CD8-positive, alpha-beta T cell (primary cell): ENCODE measurements at places on chromosomes 5 and 9.

- no peak for DNase-seq
Observed at GRCh38 chr9:90988318-90988717, 186.7 kb downstream of the SYK start.

DNA sequence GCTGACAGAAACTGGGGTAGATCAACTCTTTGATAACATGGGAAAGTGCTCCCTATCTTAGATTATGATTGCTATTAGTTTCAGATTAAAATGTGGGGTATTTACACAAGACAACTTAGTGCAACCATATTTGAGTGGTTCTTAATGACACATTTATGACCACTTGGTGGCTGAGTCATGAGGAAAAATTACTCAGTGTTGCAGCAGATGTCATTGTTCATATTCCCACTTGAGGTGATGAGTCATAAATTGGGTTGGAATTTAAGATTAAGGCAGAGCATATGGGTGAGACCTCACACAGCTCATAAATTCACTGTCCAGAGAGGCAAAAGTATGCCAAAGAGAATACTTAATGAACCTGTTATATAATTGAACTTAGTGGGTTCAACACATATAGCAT, 408.3 kb downstream of the DMRT2 start:
- DNase-seq: no peak

- no peak for DNase-seq
Observed at GRCh38 chr5:83865579-83865978, 144.9 kb upstream of the HAPLN1 start.

GRCh38 chr5:79716839-79717238, 27.2 kb downstream of the CMYA5 start:
- DNase-seq: no peak

DNA sequence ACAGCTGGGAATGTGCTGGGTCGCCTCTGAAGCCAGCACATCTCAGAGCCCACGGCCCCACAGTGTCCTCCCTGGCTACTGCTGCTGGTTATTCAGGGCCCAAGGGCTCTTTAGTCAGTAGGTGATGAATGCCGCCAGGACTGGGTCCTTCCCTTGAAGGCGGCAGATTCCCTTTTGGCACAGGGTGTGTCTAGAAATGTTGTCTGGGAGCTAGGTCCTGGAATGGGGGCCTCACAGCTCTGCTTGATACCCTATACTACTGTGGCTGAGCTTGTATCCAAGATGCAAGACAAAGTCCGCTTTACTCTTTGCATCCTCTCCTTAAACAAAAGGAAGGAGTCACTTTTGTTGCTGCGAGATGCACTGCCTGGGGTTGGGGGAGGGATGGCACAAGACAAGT, 33.1 kb downstream of the MEGF9 start:
- DNase-seq: no peak

DNA sequence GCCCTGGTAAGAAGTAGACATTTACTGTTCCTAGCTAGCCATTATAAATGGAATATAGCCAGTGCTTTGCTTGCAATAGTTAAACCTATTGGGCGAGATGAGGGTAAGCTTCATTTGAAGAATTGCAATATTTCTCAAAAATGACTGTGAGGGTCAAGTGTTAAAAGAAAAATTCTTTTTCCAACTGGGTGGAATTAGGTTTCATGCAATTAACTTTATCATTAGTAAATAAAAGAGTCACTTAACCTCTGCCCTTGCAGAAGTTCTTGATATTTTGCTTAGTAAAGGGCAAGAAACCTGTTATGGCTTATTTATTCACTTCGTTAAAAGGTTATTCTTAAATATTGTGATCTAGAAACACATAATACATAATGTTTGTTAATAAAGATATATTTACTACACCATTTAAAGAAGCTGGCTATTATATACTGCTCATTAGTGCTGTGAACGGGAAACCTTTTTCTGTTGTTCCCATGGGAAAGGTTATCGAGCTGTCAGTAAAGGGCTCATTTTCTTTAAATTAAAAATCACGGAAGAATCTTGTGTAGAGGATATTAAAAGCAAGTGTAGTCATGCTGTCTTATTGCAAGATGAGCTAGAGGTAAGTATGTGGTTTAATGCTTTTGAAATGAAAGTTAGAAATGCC, 370.5 kb downstream of the CSNK1G3 start:
- no peak for DNase-seq

DNA sequence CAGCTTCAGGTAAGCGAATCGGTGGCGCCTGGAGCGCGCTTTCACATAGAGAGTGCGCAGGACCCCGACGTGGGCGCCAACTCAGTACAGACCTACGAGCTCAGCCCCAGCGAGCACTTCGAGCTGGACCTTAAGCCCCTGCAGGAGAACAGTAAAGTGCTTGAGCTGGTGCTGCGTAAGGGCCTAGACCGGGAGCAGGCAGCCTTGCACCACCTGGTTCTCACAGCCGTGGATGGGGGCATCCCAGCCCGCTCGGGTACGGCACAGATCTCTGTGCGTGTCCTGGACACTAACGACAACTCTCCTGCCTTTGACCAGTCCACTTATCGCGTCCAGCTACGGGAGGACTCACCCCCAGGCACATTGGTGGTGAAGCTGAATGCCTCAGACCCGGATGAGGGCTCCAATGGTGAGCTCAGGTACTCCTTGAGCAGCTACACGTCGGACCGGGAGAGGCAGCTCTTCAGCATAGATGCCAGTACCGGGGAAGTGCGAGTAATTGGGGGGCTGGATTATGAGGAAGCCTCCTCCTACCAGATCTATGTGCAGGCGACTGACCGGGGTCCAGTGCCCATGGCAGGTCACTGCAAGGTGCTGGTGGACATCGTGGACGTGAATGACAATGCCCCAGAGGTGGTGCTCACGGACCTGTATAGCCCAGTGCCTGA, 1.1 kb downstream of the PCDHAC2 start:
- DNase-seq: no peak

DNA sequence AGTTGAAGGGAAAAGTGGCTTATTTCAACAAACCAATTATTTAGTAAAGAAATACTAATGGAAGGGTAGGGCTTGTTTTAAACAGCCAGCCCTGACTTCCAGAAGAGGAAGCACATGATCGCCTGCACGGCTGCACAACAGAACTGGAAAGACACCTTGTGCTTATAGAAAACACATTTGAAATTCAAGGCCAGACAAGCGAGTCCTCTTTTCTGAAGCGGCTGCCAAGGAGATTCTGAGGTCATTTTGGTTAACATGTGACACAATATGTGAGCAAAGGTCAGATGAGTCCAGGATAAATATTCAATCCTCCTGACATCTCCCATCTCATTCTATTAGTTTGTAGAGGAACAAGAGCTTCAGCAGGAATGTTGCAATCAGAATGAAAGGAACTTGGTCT, 461.4 kb upstream of the ST8SIA4 start:
- DNase-seq: no peak

DNA sequence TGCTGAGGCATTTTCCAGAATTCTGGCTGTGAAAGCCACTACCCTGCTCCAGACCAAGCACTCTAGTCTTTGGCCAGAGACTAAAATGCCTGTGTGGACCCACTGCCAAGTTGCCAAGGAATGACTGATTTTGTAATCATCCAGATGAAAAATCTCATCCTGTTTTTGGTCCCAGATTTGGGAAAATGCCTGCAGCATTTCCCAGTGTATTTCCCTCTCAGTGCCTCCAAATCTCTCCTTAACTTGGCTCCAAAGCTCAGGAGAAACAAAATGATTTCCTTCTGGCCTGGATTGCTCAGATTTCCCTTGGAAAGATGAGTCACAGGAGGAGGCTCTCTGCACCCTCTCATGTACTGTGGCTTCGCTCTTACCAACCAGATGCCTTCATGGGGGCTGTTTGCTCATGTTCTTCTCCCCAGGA, 335.2 kb upstream of the TARS1 start:
- no peak for DNase-seq

DNA sequence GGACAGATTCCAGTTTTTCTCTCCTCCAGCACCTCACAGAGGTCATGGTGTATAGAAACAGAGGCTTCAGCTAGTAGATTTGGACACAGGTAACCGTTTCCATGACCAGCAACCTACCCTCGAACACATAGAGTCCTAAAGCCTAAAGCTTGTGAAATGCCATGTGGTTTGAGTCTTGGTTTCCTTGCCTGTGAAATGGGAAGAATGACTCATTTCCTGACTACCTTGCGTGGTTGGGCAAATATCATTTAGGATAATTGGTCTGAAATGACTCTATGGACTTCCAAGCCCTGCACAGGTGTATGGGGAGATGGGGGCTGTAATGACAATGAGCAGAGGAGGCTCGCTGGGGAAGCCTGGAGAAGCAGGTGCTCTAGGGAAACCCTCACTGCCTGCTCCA, 134.6 kb downstream of the TTLL11 start:
- DNase-seq: no peak

DNA sequence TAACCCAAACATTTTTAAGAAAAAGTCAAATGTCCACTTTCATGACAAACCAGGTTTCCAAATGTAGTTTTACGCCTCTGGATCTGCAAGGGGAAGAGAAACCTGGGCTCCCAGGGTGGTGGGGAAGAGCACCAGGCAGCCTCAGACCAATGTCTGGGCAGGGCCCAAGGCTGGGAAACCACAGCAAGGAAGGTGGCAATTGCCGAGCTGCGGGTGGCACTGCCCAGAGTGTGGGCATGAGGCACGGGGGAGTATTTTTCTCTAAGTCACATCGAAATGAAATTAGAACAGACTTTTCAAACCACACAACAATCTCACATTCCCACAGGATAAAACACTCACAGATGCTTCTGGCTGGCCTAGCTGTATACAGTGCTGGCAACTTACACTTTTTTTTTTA, 32.6 kb upstream of the RASGEF1C start:
- DNase-seq: no peak

- DNase-seq: no peak
Observed at GRCh38 chr9:18063856-18064390, 410.0 kb upstream of the ADAMTSL1 start.

- DNase-seq: no peak
Observed at GRCh38 chr5:159010661-159011442, 88.9 kb downstream of the EBF1 start.

GRCh38 chr5:1041225-1042143, 32.9 kb downstream of the NKD2 start:
- DNase-seq: no peak

DNA sequence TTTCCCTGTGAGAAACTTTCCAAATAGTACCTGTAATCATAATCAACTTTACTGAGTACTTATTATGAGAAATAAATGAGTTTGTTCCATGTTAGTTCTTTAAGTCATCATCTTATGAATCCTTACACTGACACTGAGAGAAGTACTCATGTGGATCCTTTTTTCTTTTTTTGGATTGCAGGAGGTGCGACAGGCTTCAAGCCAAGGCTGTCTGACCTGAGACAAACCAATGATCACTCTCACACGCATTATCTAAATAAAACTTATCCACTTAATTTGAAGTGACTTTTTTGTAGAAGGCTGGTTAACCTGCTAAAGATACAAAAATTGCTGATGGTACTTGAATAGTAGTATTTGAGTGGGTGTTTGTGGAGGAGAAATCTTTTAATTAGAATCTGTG, 39.5 kb downstream of the JAKMIP2 start:
- no peak for DNase-seq

DNA sequence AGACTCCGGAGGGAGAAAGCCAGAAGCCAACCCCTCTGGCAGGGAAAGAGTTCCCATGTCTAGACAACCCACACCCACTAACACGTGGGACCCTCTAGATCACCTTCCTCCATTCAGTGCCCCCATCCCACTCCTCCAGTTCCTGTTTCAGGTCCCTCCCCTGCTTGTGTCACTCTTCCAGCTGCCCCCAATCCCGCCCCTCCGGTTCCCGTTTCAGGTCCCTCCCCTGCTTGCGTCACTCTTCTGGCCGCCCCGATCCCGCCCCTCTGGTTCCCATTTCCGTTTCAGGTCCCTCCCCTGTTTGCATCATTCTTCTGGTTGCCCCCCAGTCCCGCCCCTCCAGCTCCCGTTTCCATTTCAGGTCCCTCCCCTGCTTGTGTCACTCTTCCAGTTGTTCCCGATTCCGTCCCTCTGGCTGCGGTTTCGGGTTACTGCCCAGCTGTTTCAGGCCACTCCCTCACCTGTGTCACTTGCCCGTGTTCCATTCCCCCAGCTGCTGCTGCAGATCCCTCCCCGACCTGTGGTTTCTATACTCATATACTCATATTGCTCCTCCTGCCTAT, 64.8 kb upstream of the RANBP6 start:
- DNase-seq: peak; percentile 90

DNA sequence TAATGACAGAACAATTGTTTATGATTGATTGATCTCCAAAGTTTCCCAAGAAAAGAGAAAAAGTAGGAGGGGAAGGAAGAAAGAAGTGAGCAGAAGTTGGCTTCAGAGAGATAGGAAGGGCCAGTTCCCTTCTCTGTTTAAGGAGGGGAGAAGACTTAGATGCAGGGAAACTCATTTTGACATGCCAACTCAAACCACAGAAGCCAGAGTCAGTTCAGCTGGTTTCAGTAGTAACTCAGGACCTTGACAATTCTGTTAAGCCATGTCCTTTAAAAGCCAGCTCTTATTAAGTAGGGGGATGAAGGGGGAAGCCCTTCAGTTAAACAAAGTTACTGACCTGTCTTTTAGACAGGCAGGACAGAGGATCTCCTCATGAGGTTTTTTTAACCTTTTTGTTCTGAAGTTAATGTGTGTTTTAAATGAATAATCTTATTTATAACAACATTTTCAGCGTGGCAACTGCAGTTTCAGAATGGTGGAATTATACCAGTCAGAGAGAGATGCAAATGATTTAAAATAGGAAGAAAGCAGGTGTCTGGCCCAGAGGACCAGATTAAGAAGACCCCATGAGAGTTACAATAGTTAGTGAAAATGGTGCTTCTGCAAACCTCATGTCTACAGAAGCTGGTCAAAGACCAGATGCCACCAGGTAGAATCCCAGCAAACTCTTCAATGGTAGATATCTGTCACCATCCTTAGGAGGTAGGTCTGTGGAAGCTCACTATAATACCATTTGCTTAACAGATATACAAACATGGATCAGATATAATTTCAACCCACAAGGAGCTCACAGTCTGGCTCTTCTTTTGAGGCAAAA, 29.3 kb upstream of the ABL1 start:
- DNase-seq: no peak

- no peak for DNase-seq
Observed at GRCh38 chr9:109122726-109123621, 3.2 kb upstream of the TMEM245 start.

DNA sequence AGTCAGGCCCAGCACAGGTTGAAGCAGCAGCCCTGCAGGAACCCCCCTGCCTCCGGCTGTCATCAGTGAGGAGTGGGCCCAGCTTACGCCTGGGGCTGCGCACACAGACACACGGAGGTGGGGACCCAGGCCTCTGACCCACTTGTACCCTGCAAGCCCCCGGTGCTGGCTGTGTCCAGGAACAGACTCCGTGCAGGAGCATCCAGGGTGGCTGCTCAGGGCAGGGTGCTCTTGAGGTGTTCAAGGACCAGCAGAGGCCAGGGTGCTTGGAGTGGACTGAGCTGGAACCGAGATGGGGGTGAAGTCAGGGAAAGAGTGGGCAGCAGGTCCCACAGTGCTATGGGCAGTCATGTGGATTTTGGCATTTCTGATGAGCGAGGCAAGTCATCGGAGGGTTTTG, 199.5 kb downstream of the CACNA1B start:
- DNase-seq: no peak

GRCh38 chr5:172482156-172483020, 28.1 kb upstream of the SH3PXD2B start:
- no peak for DNase-seq

DNA sequence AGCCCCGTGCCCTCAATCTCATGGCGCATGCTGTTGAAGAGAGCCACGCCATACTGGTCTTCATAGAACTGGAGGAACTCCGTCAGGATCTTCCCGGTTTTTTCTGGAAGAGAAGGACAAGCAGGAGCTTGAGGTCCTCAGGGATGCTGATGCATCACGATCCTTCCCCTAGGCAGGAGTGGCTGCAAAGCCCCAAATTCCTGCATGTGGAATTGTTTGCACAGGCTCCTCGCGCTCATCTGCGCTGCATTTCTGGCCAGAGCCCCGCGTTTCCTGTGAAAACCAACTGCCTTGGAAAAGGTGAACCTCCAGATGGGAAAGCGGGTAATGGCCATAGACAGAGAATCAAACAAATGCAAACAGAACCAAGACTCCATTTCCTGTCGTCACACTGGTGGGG, 80.4 kb downstream of the LRSAM1 start:
- DNase-seq: no peak
